ENCODE measurements at places on chromosomes 6 and 20.
A peak's percentile ranks its signal among the peaks of the same experiment; 100 is the strongest.

DNA sequence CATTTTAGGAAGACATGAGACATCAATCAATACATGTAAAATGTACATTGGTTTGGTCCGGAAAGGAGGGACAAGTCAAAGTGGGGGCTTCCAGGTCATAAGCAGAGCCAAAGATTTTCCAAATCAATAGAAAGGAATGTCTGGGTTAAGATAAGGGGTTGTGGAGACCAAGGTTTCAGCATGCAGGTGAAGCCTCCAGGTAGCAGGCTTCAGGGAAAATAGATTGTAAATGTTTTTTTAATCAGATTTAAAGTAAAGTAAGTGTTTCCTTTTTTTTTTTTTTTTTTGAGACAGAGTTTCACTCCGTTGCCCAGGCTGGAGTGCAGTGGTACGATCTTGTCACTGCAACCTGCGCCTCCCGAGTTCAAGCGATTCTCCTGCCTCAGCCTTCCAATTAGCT is 16.8 kb upstream of the SERPINB9 start:
- no peak for DNase-seq

- no peak for DNase-seq
Observed at GRCh38 chr6:165679326-165679725, 16.3 kb upstream of the PDE10A start.

DNA sequence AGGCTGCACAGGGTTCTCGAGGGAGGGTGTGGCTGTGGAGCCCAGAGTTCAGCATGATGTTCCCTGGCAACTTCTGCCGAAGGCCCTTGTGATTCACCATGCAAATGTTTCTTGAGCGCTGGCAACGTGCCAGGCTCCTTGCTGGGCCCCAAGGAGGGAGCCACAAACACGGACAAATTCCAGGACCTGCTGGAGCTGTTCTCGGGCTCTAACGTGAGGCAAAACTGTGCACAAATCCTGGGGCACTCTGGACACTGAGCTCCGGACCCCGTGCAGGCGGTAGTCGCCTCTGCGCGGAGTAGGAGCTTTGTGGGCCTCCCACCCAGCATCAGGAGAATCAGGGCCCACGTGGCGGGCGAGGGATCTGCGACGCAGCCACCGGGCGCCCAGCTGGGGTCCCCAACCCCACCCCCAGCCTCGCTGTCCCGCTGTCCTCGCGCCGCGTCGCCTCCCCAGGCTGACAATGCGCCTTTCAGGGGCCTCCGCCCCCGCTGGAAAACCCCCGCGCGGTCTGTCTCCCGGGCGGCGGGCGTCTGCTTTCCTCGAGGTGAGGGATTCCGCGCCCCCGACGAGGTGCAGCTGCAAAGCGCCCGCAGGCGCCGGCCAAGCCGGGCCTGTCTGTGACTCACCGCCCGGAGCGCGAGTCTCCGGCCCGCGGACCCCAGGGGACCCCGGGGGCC is 31.7 kb upstream of the SCUBE3 start:
- no peak for DNase-seq

- DNase-seq, result no peak
Observed at GRCh38 chr6:155224618-155225017, 39.2 kb upstream of the CLDN20 start.

DNA sequence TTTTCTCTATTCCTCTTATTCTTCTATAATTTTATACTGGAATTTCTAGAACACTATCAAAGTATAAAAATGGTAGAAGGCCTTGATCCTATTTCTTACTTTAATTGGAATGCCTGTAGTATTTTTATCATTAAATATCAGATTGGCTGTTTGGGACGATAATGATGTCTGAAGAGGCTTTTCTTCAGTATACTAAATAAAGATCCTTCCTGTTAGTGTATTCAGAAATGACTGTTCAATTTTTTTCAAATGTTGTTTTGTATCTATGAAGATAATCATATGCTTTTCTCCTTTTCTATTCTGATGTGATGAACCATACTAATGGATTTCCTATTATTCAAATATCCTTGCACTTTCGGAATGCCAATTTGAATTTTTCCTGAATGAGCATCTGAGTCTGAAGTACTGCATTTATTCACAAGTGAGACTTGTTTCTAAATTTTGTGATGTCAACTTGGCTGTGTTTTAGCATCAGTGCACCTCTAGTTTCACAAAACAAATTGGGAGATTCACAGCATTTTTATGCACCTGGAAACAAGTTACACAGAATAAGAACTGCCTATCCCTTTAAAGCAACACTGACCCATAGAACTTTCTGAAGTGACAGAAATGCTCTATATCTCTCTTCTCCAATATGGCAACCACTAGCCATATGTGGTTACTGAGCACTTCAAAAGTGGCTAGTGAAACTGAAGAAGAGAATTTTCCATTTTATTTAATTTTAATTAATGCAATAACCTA is 71.6 kb upstream of the PRND start:
- no peak for DNase-seq

- DNase-seq, result no peak
Observed at GRCh38 chr6:139514819-139515218, 140.4 kb upstream of the CITED2 start.

DNA sequence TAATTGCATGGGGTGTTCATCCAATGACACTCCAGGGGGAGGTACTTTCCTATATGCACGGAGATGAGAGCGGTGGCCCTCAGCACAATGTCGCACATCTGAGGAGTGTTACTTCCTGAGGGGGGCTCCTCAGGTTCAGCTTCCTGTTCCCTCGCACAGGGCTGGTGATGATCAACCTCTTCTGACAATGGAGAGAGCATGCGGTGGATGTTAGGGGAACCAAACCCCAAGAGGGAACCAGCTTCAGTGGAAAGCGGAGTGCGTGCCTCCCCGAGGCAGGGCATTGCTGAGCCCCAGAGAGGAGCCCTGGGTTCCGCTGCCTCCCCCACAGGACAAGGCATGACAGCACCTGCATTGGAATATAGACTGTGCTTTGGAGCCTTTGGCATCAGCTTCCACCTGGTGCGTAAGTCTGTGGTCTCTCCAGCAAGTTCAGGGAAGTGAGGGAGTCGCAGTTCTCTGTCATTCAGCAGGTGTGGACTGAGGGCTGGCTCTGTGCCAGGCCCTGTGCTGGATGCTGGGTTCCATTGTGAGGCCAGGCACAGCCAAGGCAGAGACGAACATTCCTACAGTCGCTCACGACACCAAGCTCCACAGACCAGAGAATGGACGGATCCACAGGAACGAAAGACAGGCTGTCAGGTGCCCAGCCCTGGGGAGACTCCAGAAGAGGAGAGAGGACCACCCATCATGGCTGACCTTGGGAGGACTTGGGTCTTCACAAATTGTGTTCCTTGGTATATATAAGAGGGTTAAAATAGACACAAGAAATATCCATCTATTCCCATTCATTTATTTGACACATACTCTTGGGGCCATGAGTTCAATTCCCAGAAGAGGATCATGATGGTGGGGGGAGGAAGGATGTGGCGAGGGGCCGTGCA is 3.9 kb upstream of the ZNF831 start:
- peak; percentile 75 for DNase-seq

GRCh38 chr6:161080263-161080970 is 88.8 kb downstream of the MAP3K4 start:
- no peak for DNase-seq

GRCh38 chr20:6979621-6980020 is 212.1 kb downstream of the BMP2 start:
- DNase-seq, result no peak

GRCh38 chr6:56790414-56790813 is 147.7 kb upstream of the DST start:
- no peak for DNase-seq

GRCh38 chr20:40638414-40638813 is 50.6 kb downstream of the MAFB start:
- DNase-seq, result peak; percentile 6

DNA sequence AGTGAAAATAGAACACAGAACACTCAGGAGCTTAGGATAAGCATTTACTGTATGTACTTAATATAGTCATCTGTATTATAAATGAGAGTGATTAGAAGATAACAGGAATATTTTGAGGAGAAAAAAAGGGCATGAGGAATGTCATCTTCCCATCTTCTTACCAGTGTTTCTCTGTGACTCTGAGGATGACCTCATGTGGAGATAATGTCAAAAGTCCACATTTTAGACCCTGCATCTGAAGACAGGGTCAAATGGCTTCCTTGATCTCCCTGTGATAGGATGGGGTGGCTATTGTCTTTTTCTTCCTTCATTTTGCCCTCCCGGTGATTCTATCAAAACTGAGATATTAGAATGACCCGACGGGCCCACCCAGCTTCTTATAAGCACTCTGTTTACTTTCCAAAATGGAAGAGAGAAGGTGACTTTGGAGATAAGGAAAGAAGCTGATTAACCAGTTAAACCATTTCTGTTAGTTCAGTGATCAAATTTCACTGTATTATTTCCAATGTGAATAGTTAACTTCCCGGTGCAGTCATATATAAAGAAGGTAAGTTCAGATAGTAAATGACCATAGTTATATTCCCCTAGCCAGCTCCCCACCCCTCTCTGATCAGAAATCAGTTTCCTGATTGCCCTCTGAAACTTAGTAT is 115.7 kb upstream of the SALL4 start:
- DNase-seq, result no peak

- no peak for DNase-seq
Observed at GRCh38 chr6:137332637-137333280, 113.6 kb upstream of the IFNGR1 start.

- no peak for DNase-seq
Observed at GRCh38 chr6:29129326-29130012, 21.6 kb downstream of the OR2J3 start.

DNA sequence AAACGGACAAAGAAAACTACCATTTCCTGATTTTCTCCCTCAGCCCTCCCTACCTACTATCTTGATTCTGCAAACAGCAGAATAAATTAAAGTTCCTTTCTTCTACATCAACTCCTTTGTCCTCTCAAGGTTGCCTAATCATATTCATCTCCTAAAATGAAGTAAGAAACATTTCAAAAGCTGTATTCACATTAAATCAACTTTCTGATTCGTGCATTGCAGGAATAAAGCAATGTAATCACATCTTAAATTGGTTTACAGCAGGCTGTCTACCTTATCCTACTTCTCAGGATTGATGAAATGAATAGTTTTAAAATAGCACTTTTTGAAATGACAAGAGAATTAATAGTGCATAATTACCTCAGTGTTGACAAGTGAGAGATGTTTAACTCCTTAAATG is 25.1 kb downstream of the PRKN start:
- no peak for DNase-seq

DNA sequence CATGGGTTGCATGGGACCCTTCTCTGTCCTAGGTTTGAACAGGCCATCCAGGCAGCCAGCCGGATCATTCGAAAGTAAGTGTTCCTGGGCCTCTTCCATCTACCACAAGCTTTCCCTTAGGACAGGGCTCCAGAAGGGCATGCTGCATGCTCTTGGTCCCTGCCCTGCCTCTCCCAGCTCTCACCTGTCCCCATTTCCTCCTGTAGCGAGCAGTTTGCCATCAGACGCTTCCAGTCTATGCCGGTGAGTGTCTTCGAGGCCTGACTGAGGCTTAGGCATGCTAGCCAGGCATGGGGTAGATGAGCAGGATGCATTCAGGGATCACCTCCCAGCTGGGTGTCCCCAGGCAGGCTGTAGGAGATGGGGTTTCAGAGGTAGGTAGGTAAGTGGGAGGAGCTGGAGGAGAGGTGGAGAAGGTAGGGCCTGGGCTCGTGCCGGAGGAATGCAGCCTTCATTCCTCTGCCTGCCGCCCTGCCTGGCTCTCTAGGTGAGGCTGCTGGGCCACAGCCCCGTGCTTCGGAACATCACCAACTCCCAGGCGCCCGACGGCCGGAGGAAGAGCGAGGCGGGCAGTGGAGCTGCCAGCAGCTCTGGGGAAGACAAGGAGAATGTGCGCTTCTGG is 4.3 kb downstream of the CDC25B start:
- no peak for DNase-seq

GRCh38 chr6:152246554-152247337 is 390.4 kb downstream of the SYNE1 start:
- no peak for DNase-seq

- no peak for DNase-seq
Observed at GRCh38 chr20:49742948-49743347, 29.3 kb upstream of the B4GALT5 start.

DNA sequence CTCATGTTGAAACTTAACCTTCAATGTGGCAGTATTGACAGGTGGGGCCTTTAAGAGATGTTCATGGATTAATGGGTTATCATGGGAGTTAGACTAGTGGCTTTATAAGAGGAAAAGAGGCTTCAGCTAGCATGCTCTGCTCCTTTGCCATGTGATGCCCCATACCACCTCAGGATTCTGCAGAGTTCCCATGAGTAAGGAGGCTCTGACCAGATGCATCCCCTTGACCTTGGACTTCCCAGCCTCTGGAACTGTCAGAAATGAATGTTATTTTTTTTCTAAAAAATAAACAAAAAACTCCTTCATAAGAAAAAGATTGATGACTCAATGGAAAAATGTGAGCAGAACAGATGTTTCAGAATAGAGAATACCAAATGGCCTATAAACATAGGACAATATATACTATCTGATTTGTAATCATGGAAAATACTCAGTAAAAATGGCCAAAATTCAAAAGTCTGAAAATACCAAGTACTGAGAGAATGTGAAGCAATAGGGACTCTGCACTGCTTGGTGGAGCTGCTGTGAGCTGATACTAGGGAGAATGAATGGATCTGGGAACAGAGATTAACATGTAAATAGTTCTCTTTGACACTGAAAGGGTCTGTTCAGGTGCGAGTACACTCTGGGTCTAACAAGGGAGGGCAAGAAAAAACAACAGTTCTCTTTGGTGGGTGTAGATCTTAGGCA is 7.4 kb upstream of the TRIM39 start:
- DNase-seq, result no peak

GRCh38 chr6:124888581-124889371 is 73.5 kb upstream of the RNF217 start:
- DNase-seq, result no peak

GRCh38 chr6:158226655-158227512 is 58.7 kb downstream of the GTF2H5 start:
- DNase-seq, result no peak

- no peak for DNase-seq
Observed at GRCh38 chr6:148179786-148180185, 162.9 kb upstream of the SASH1 start.

DNA sequence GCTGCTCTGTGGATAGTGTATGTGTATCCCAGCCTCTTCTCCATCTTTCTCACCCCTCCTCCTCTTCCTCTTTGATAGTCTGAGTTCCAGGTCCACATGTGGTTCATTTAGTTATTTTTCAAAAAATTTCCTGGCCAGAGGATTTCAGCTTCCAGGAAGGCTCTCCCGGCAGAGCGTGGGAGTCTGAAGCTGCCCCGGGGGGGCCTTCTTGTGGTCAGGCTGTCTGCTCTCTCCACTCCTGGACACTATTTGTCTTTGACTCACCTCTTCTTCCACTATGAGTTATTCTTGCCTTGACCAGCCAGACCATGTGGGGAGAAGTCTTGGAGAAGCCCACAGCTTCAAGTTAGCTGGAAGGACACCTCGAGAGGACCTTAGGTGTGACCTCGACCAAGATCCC is 258.8 kb downstream of the CDC5L start:
- DNase-seq, result no peak

GRCh38 chr6:26545627-26546026 is 7.5 kb downstream of the HMGN4 start:
- DNase-seq, result no peak
